ENCODE measurements at places on chromosomes 2 and 18.

GRCh38 chr2:120954939-120955338 is 219.3 kb downstream of the GLI2 start:
- DNase-seq: no peak

- no peak for DNase-seq
Measured at GRCh38 chr18:10141559-10141958, 227.7 kb downstream of the VAPA start.

DNA sequence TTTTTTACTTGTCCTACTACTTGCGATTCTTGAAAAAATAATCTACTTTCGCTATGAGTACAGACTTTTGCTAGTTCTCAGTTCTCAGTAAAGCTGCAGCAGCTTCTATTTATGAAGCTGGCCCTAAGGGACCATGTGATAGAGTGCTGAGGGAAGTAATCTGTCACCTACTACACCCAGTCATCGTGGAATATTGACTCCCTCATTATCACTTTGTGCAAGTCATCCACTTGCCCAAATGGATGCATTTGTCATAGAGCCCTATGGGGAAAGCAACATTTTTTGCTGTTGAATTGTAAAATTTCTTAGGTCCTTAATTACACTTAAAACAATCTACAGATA is 1919.8 kb downstream of the SUCLG1 start:
- no peak for DNase-seq

DNA sequence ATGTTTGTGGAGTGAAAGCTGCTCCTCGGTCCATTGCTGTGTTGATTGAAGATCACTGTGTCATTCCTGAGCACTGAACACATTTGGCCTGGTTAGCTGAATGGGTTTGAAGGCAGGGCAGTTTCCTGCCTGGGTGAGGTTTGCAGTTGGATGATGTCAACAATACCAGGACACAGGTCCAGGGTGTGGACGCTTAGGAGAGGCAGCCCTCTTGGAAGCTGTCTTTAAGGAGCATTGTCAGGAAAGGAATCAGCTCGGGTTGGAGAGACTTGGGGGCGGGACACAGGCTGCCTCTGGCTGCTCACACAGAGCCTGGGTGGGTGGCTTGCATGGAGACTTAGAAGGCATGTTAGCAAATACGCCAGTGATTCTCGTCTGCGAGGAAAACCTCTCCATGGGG is 237.7 kb downstream of the SEPTIN10 start:
- DNase-seq: peak; percentile 56

DNA sequence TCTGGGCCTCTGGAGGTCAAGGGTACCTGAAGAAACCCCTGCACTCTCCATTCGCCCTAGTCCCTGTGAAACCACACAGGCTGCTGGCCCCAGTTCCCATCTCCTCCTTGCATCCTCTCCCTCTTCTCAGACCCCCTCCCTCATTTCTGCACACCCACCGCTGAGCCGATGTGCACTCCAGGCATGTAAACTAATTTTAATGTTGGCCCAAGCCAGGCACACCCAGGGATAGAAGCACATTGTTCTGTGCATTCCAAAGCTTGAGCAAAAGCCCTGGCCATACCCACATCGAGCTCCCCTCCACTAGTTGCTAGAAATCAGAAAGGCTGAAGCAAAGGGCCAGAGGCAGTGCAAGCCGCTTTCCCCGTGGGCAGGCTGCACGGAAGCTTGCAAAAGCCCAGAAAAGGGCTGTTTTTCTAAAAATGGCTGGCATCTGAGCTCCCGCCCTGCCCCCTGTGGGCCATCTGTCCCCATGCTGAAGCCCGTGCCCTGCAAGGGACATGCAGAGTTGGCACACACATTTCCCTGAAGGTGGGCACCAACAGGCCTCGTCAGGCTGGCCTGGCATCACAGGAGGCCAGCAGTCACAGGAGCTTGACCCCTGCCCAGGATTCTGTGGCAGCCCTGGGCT is 181.6 kb downstream of the SMAD7 start:
- DNase-seq: no peak

- peak; percentile 95 for DNase-seq
Measured at GRCh38 chr2:19021100-19021476, 337.3 kb downstream of the OSR1 start.

DNA sequence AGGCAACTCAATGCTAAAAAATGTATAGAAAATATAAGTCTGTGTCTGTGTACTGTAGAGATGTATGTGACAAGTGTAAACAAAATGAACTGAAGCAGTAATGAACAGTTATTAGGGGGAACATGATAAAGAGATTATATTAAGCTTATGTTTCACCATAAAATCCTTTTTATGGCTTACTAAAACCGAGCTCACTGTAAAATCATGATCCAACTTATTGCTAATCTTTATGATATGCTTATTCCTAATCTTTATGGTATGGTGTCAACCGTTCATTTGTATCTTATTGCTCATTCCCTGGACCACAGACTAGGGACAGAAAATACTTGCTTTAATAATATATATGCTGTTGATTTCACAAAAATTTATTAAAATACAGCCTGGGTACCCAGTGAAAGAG is 62.1 kb downstream of the TNFRSF11A start:
- DNase-seq: no peak

DNA sequence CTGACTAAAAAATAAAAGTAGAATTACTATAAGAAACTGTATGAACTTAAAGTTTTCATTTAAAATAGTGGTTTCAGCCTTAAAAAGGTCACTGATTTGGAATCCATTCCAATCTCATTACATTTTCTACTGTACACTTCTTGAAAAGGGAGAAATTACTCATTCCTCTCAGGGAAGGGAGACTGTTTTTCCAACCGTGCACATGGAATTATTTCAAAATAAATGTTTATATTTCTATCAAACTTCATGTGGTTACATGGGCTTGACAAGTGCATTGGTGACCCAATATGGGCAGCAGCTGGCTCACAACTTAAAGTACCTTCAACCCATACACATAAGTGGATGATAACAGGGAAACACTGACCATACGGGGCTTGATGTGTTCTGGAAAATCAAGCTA is 324.5 kb upstream of the THUMPD2 start:
- peak; percentile 90 for DNase-seq

GRCh38 chr2:28547223-28547860 is 51.5 kb downstream of the PLB1 start:
- DNase-seq: no peak

DNA sequence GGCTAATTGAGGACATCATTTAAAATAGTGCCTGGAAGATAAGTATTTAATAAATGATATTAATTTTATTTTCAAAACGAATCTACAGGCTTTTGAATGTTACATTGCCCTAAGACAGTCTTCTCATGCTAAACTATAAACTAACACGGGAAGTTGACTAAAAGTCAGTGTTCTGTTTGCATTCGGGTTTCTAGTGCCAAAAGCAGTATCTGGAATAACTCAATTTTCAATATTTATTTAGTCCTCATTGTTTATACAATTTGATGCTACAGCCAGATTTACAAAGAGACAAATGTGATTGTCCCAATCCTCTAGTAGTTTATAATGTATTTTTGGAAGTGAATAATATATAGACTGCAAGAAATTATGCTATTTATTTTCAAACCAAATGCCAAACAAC is 429.2 kb downstream of the LRP1B start:
- no peak for DNase-seq

DNA sequence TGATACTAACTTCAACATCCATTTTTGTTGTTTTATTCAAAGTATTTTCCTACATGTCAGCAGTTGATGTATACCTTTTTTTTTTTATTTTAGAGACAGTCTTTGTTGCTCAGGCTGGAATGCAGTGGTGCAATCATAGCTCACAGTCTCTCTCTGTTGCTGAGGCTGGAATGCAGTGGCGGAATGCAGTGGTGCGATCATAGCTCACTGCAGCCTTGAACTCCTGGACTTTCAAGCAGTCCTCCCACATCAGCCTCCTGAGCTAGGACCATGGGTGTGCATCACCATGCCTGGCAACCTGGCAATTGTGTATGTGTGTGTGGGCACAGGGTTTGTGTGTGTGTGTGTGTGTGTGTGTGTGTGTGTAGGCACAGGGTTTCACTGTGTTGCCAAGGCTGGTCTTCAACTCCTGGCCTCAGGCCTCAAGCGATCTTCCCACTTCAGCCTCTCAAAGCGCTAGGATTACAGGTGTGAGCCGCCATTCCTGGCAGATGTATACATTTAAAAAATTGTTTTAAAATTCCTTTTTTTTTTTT is 24.8 kb downstream of the SANBR start:
- DNase-seq: peak; percentile 49

DNA sequence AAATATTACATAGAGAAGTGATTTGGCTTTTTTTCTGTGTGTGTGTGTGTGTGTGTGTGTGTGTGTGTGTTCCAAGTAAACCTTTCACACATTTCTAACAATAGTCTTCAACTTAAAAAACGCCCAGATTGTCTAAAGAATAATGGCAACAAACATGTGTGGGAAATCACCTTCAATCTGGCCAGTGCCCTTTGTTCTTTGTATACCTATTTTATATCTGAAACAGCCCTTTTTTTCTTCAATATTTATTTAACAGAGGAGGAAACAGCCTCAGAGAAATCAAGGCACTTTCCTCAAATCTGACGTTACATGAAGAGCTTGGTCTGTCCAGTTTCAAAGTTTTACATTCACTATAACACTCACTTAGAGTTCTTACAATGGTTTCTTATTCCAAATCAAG is 25.3 kb downstream of the CCDC195 start:
- no peak for DNase-seq

GRCh38 chr2:143600116-143600515 is 470.9 kb downstream of the ARHGAP15 start:
- peak; percentile 68 for DNase-seq

- DNase-seq: no peak
Measured at GRCh38 chr2:211756266-211756665, 782.3 kb downstream of the ERBB4 start.

DNA sequence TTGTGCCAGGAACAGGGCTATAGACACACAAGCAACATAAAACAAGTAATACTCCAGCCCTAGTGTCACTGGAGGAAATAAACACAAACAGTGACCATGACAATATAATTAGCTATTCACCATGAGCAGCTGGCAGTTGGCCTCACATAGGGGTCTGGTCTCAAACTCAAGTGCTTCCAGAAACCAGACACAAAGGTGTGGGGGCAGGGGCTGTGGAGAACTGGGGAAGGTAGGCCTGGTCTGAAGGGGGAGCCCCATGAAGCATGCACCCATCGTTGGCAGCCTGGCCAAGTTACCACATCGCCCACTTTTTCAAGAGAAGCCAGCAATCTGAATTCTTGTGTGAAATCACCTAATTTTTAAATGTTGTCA is 49.5 kb upstream of the SP3 start:
- no peak for DNase-seq

GRCh38 chr2:172698041-172698863 is 37.4 kb upstream of the RAPGEF4 start:
- peak; percentile 93 for DNase-seq

GRCh38 chr2:44759823-44760222 is 181.7 kb upstream of the SIX3 start:
- DNase-seq: no peak

DNA sequence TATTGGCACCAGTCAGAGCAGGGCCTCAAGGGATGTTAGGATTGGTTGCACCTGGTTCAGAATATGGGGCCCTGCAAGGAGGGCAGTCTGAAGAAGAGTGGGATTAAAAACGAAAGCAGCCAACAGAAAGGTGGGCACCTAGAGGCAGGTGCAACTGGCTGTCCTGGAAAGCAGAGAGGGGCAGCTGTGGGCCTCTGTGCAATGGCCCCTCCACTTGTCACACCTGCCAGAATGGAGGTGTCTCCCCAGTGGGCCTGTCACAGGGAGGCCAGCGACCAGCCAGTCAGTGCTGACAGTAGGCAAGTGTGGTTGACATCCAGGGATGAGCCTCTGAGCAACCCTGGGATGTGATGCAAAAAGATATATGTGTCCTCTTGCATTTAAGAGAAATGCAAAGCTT is 37.7 kb downstream of the INPP4A start:
- no peak for DNase-seq

GRCh38 chr2:37526856-37527255 is 144.6 kb downstream of the CDC42EP3 start:
- DNase-seq: no peak

- DNase-seq: no peak
Measured at GRCh38 chr2:108010912-108011591, 24.7 kb downstream of the SLC5A7 start.

DNA sequence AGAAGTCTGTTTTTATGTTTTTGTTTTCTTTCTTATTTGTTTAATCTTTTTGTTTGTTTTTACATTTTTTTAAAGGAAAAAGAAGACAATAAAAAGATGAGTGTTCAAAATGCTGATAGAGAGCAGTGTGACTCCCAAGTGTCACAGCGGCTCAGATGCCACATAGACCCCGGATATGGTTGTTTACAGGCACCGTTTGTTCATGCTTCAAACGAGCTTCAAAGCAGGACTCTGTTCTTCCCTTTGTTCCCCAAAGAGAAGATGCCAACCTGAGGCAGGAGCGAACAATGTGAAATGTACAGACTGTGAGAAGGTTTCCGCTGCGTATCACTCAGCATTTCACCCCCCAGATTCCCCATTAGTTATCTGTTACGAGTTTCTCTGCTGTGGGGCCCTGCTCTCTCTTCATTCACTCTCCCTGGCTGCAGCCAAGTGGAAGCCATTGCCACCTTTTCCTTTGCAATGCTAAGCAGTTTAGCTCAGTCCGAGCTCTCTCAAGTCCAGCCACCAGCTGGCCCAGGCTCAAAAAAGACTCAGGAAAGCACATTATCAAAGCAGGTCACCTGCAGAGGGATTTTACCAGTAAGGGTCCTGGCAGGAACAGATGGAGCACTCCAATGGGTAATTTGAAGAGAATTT is 36.4 kb upstream of the PHLPP1 start:
- no peak for DNase-seq

DNA sequence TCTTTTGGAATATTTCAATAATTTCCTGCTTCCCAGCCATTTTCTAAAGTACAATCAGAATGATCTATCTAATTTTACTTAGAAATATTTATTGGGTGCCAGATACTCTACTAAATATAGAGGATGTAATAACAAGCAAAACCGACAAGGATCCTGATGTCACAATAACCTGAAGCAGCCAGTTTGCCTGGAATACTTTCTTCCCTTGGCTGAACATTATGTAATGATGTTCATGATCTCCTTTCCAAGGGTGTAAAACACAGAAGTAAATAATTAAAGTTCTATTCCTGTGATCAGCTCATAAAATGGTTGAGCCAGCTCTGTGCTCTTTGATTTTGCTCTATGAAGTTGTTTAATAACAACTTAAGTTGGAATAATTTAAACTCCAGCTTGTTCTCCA is 2.6 kb upstream of the MRPL19 start:
- DNase-seq: no peak

DNA sequence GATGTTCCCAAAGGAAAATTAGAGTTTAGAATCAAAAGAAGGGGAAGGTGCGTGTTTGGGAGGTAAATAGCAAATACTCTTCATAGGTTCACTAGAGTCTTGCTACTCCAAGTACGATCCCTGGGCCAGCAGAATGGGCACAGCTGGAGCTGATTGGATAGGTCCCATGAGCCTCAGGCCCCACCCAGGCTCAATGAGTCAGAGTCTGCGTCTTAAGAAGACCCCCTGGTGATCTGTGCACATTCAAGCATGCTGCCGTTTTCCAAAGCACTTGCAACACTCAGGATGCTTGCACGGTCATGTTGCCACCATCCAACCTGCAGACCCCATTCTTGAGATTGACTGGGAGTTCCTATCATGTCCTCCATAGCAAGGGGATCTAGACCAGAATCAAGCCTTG is 40.5 kb downstream of the ABCG8 start:
- no peak for DNase-seq

- DNase-seq: peak; percentile 3
Measured at GRCh38 chr2:106547164-106547903, 60.2 kb downstream of the CD8B2 start.
